ENCODE measurements at places on chromosomes 3 and 15.

- DNase-seq, result no peak
These were observed 18.9 kb downstream of the EFCAB12 start for GRCh38 chr3:129409541-129409940.

DNA sequence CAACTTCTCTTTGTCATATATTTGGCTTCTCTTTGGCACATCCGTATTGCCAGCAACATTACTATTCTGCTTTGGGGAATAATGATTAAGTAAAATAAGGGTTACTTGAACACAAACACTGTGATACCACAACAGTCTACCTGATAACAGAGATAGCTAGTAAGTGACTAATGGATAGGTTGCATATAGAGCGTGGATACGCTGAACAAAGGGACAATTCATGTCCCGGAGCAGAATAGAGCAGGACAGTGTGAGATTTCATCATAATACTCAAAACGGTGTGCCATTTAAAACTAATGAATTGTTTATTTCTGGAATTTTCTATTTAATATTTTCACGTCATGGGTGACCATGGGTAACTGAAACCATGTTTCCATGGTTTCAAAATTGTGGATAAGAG lies 54.1 kb downstream of the SCN5A start:
- DNase-seq, result no peak

DNA sequence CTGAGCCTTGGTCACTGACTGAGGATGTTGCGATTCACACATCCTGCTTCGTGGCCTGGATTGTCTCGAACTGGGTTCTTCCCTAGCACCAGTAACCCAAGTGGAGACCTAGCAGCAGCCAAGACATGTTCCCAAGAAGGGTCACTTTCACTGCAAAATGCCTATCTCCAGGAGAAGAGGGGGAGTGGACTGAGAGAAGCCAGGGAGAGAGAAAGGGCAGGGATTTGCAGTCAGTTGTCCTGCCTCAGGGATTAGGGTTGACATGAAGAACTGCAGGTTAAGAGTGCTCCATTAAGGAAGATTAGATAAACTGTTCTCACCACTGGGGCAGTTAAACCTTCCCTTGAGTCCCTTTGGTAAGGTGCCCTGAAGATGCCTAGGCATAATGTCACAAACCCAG lies 5.7 kb upstream of the CD276 start:
- no peak for DNase-seq

DNA sequence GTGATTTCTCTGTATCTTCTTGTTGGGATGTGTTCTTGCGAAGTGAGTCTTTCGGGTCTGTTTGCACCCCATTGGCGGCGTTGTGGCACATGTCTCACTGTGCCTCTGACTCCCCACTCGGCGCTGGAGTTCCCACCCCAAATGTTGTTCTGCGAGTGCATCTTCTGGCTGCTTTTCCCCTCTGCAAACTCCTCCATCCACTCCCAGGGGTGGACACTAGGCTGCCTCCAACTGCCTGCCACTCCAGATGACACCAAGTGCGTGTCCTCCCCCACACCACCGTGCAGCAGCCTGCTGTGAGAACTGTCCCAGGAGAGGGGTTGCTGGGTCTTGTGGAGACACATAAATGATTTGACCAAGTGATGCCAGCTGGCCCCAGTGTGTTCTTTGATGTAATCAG lies 17.6 kb downstream of the EFCC1 start:
- no peak for DNase-seq

DNA sequence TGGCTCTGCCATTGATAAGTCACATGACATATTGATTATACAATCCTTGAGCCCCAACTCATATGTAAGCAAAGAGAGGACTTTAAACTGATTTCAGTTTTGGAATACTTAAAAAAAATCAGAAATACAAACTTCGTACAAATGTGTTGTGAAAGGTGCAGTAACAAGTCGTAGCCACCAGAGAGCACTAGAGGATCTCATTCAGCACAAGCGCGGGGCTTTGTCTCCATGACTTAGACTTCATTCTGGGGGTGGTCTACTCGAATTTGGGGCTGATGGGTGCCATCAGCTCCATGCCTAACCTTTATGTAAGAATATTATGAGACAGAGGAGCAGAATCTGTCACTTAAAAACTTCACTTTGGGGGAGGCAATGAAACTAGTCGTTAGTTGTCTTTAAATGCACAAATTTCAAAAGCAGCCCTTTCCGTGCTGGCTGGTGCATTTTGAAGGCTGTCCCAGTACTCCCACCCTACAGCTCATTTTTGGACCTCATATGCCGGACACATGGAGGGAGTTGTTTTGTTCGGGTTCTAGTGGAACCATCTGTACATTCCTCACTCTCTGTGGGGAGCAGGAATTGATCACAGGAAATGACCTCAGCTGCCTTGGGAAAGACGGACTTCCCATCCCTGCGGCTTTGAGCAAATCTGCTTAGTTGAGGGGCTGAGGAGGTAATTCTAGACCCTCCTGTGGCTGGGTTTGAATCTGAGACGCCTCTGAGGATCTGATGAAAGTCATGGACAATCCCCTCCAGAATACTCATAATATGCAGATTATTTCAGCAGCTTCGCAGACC lies 27.5 kb upstream of the MASP1 start:
- peak; percentile 41 for DNase-seq

GRCh38 chr3:145807990-145808389 lies 353.0 kb downstream of the PLOD2 start:
- no peak for DNase-seq

DNA sequence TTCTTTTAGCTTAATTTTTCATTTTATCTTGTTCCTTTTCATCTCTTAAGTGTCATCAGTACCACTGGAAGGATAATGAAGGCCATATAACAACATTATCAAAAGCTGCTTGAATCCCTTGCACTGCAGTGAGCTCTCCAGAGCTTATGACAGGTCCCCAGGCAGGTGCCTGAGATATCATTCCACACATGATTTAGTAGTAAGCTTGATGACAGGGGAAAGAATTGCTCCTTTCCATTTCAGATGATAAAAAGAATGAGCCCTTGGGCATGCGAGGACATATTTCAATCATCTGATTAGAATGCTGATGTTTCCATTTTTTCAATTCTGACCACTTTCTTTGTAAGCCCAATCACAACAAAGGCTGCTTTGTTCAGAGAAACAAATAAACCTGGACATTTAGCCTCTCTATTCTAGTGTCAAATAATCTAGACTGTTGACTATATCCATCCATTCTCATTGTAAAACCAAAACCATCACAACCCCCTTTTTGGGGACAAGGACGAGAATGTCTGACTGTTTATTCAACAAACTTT lies 567.8 kb downstream of the IGSF11 start:
- DNase-seq, result no peak

DNA sequence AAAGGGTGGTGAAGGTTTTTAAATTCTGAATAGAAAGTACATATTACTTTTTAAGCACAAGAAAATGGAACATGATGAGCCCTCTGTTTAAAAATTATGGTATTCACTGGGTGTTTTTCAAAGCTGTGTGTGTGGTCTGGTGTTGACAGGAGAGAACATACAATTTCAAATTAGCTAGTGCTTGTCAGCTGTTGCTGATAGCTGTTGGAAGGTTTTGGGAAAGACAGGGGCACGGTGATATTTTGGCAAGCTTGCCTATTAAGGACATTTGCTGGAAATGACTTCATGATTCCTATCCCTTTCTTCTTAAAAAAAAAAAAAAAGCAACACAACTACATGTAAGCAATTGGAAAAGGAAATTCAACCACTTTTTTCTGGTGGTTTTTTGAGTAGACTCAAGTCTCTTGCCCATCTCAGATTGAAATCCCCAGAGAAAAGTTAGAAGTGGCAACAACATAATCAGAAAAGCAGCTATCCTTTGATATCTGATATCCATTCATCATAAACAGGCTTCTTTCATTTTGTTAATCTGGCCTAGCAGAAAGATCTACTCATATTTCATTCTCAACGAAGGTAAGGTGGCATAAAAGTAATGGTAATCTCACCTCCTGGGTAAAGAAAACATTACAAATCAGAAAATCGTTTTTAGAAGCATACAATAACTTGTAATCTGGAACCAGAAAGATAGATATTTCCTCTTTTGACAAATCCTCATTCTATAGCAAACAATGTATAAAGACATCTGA lies 130.0 kb downstream of the RBMS3 start:
- no peak for DNase-seq

- no peak for DNase-seq
These were observed 33.9 kb upstream of the C15orf39 start for GRCh38 chr15:75167588-75168350.

DNA sequence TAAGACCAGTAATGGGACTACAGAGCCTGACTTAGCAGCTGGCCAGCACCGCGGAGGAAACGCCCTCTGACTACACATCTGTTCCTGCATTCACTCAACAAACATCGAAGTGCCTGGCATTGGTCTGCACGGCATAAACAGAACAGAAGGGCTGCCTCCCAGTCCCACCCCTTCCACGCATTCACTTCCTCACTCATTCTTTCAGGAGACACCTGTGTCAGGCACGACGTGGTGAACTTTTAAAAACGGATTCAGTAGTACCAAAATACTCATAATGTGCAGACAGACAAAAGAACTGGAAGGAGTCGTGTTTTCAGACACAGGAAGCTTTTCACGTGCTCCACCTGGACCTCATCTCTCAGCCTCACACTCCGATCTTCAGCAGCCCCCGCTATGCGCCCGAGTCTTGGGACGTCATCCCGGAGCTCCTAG lies 123.3 kb downstream of the XXYLT1 start:
- peak; percentile 13 for DNase-seq

Measured in CD4-positive, alpha-beta T cell treated with Interleukin-15 for 4 hours (primary cell).